Stimulated activated CD8-positive, alpha-beta memory T cell treated with anti-CD3 and anti-CD28 coated beads, Interleukin-7, amount 100 ng/mL, for 4 hours (primary cell): ENCODE measurements at places on chromosomes 5 and 9.

DNA sequence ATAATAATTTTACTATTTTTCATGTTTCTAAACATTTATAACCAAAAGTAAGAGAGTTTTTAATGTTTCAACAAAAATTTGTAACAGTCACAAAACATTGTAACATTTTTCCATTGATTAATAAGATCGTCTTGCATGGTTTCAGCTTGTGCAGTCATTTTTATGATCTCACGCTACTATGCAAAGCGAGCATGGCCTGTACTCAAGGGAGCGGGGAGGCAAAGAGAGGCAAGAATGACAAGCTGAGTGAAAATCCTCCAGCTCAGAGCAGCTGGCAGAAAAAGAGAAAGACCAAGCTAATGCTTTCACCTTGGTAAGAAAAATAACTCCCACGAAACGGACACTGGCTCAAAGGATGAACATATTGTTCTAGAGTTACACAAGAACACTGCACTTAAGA, 90.0 kb upstream of the SV2C start:
- DNase-seq = no peak

DNA sequence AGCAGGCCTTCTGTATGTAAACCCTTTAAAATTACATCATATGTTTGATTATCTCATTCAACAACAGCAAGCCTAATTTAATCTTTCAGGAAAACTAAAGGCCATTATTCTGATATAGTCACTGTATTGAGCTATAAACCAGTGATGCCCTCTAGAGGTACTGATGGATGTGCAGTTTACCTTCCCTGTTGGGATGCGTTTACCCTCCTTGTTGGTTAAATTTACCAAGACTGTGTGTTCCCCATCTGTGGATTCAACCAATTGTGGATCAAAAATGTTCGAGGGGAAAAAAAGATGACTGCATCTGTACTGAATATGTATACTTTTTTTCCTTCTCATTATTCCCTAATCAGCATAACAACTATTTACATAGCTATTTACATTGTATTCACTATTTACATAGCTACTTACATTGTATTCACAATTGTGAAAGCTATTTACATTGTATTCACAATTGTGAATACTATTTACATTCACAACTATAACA, 3.7 kb upstream of the BAAT start:
- no peak for DNase-seq

GRCh38 chr9:72635197-72635596, 113.8 kb downstream of the TMC1 start:
- DNase-seq = no peak

DNA sequence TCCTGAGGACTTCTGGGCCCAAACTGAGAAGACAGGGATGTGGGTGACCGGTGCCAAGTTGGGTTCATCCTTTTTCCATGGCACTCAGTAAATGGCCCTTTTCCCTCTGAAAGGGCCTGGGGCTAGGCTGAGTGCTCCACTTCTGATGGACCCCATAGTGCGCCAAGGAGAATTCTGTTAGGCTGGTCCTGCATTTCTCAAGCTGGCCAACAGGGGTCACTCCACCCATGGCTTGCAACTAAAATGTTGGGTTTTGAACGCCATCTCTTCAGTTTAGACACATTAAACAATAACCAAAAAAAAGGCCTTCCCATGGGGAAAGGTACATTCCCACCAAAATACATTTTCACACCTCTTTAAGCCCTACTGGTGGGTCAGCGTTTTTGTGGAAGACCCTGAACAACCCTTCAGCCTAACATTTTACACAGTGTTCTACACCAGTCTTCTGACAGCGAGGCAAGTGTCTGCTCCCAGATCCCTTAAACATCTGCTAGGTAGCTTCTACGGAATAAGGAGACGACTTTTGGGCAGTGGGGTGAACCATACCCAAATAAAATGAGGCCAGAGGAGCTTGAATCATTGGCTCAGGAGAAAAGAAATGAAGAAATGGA, 27.3 kb downstream of the CNTFR start:
- DNase-seq = no peak

GRCh38 chr5:24325306-24325832, 319.4 kb downstream of the CDH10 start:
- no peak for DNase-seq

DNA sequence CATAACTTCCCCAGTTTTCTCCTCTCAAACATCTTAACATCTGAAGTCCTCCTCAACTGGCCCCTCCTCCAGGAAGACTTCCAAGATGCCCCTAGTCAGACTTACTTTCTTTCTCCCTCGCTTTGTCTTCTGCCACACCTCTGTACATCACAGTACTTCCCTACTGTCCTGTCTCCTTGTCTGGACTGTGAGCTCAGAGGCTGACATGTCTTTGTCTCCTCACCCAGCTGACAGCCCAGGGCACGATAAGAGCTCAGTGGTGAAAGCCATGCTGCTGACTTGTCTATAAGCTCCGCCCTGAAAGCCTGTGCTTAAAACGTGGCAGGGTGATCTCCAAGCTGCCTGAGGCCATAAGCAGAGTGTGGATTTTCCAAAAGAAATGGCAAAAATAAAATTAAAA, 33.0 kb upstream of the SLC25A51 start:
- no peak for DNase-seq

DNA sequence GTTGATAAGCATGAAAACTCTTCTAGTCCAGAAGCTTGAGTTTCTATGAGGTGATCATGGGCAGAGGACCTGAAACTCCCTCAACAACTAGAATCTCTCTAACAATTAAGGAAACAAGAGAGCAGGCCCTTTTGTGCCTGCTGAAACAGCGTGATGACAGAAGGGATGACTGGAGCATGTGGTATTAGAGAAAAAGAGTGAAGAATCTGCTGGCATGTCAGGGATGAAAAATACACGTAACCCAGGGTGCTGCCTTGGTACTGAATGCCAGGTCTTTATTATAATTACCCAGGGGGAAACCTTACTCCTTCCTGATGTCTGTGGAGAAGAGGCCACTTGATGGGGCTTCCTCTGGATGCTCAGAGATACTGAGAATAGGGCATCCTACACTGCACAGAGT, 167.8 kb downstream of the CRB2 start:
- no peak for DNase-seq

- DNase-seq = no peak
Measured at GRCh38 chr5:66142417-66142816, 1.7 kb upstream of the SREK1 start.

- DNase-seq = no peak
Measured at GRCh38 chr5:94891972-94892371, 273.5 kb downstream of the SLF1 start.

DNA sequence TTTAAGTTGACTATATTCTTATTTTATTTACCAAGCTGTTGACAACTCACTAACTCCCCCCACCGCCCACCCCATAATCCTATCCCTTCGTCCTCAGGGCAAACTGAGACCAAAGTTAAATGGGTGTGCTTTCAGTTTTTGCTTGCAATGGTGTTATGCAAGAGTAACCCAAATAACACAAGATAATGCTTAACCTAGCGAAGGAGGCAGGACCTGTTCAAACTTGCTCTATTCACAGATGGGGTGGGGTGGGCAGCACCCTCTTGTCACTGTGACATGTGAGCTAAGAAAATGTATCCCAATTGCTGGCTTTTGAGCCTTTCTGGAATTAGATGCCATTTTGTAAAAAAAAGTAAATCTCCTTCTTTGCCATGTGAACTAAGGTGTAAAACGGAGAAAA, 40.4 kb downstream of the GLIS3 start:
- DNase-seq = no peak

DNA sequence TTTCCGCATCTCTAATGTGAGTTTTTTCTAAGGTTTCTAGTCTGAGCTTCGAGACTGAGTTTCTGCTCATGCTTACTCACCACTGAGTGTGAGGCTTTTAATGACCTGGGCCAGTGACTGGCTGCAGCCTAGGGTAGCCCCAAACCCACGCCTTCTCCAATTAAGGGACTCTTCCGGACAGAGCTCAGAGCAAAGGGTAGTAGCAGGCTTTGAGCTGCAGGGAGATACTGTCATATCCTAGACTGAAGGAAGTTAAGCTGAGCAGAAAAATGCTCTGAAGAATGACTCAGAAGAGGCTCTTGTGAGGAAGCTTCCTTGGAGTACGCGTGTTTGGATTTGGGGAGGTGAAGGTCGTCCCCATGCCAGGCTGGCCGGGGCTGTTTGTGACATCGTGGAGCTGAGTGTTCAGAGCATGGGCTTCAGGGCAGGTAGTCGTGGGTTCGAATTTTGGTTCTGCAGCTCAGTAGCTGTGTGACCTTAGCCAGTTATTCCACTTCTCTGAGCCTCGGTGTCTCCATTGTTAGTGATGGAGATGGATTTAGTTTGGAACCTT, 3.5 kb downstream of the USP20 start:
- no peak for DNase-seq

DNA sequence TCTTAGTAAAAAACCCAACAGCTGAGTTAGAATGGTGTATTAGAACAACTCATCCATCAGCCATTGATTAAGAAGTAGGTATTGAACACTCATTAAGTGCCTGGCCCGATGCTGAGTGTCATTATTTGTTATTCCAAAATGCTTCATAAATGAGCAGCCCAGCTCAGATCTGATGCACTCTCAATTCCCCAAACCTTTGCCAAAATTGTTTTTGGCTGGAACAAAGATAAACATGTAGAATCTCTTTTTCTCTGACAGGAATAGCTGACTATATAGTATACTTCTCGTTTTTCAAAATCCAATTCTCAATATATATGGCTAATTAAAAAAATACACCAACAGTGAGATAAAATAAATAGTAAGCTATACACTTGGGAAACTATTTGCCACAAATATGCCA, 20.0 kb upstream of the ANKRD55 start:
- no peak for DNase-seq

DNA sequence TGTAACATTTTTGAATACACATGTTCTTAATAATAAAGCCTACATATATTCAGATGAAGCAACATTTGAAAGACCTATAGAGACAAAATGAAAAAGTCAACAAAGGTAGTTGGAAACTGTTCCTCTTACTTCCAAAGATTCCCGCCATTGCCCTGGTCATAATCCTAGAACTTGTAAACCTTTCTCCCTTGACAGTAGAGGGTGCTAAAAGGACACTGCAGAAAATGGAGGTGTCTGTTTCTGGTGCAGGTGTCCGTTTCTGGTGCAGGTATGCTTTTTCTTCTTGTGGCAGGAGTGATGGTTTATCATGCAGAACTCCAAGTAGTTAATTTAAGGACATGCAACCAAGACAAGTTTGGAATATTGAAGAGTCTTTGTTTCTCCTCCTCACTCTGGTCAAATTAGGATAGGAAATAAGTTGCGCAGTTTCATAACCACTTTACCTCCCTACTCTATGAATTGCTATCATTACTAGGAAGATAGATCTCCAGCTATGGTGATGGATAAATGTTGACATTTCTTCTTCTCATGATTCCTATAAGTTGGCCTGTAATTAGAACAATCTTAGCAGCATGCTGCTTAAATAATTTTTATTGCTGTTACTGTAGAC, 56.0 kb upstream of the FAM174A start:
- DNase-seq = no peak

GRCh38 chr5:133083901-133084300, 32.1 kb downstream of the HSPA4 start:
- DNase-seq = no peak

DNA sequence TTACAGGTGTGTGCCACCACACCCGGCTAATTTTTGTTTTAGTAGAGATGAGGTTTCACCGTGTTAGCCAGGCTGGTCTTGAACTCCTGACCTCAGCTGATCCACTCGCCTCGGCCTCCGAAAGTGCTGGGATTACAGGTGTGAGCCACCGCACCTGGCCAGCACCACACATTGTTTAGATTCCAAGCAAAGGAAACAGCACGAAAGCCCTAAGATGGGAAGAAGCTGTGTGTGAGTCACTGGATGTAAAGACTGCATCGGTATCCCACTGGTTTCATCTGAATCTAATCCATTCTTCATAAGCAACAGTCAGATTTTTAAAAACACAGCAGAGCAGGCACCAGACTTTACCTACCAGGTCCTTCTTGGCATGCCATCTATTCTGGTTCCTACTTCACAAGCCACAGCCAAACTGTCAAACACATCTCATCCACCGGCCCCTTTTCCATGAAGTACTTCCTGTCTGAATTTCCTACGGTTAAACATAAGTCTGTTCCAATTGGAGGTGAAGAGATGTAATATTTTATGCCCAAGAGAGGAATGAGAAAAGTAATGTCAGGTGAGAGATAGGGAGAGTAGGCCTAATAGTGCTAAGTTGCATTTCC, 17.4 kb downstream of the UBTD2 start:
- DNase-seq = no peak

- no peak for DNase-seq
Measured at GRCh38 chr5:97929383-97929782, 746.3 kb upstream of the RIOK2 start.

DNA sequence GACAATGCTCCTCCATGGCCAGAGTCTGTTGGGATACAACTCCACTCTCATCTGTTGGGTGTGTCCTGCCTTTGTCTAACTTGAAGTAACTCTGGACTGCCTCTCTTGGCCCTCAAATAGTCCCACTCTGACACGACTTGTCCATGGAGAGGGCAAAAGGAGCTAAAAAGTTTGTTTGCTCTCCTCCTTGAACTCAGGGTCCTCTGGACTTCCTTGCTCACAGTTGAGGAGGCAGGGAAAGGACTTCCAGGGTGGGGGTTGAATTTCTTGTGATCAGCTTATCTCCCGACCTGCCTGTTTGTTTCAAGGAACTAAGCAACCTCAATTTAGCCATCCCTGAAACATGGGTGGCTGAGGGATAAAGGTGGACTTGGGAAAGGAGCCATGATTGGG, 11.7 kb downstream of the DNAJB5 start:
- DNase-seq = no peak
